ENCODE measurements at places on chromosomes 5 and 9.

DNA sequence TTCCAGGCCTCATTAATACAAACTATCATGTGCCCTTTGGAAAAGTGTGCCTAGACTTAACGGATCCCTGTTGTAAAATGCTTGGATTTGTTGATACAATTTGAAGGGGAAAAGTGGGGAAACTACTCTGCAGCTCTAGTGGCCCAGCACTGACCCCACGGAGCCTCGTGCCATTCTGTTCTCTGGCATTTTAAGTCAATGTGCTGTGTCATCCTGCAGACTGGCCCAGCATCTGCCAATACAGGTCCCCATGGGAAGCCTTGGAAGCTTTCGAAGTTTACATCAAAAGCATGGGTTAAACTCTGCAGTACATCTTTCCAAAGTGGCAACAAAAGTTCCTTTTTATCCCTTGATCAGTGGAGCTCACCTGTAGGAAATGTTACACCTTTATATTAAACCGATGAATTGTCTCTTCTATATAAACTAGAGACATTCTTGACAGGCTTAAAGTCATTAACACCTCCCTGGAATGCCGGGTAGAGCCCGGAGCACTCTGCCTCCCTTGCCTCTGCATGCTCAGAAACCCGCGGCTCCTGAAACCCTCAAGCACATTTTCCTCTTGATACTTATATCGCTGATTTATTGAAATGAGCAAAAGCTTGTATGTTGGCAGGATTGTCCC is 596.0 kb upstream of the ADAMTS16 start:
- H3K36me3 ChIP-seq, result no peaks in the 10 kb centered on the region
- no peak for DNase-seq
- H3K27ac ChIP-seq, result no peak overlapping the region

- H3K36me3 ChIP-seq, result no peaks in the 10 kb centered on the region
- DNase-seq, result no peak
- no peak overlapping the region for H3K27ac ChIP-seq
- no peaks in the 10 kb centered on the region for H3K27me3 ChIP-seq
- H3K4me3 ChIP-seq, result no peak overlapping the region
These were observed 43.3 kb downstream of the RAI14 start for GRCh38 chr5:34699155-34700077.

DNA sequence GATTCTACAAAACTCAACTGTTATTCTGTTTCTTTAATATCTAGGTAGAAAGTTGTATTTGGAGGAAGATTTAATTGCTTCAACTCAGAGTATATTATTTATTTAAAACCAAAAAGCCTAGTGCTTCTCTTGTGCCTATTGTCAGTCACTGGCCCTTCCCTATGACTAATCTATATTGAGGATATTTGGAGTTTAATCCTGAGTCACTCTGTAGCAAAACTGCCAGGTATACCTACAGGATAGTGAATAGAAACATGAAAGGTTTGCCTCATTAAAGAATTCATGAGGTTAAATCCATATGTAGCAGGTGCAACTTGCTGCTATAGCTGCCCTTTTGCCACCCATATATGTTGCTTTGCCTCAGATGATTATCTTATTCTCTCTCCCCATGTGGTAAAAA is 15.1 kb downstream of the PLK2 start:
- H3K36me3 ChIP-seq, result no peaks in the 10 kb centered on the region
- no peaks in the 10 kb centered on the region for H3K4me1 ChIP-seq
- no peak overlapping the region for H3K4me3 ChIP-seq

DNA sequence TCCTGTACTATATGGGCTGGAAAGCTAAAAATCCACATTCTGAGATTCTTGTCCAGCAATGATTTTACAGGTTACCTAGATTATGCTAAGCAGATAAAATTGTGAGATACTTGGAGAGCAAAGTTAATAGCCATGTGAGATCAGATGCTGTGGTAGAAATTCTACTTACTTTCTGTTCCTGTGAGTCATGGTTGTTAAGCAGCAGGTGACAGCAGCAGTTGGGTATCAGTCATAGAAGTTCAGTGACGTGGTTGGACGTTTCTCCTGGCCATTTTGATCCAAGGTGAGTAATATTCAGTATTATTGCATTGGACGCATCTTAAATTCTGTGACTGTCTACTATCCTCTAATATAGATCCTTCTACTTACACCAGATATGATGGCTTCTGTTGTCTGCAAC is 524.5 kb downstream of the TMEM38B start:
- no peak overlapping the region for H3K4me3 ChIP-seq
- H3K4me1 ChIP-seq, result no peaks in the 10 kb centered on the region
- no peaks in the 10 kb centered on the region for H3K36me3 ChIP-seq
- no peaks in the 10 kb centered on the region for H3K27me3 ChIP-seq
- no peak for DNase-seq

- H3K27me3 ChIP-seq, result no peaks in the 10 kb centered on the region
- H3K36me3 ChIP-seq, result no peaks in the 10 kb centered on the region
- DNase-seq, result no peak
These were observed 336.2 kb downstream of the AGTPBP1 start for GRCh38 chr9:85405566-85405950.

DNA sequence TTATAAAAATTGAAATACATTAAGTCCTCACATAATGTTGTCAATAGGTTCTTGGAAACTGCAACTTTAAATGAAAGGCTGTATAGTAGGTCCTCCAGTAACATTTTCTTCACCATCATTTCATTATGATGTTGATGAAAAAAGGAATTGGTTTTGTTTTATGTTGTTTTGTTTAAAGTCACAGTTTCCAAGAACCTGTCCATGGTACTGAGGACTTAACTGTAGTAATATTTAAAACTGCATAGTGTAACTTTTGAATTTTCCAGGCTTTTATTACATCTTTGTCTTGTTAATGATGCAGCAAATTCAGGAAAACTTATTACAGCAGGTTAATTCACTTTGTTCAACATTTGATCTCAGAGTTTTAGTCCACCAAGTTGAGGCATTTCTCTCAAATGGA is 11.6 kb downstream of the SECISBP2 start:
- no peaks in the 10 kb centered on the region for H3K4me1 ChIP-seq
- H3K27ac ChIP-seq, result no peak overlapping the region
- no peak for DNase-seq
- H3K4me3 ChIP-seq, result no peak overlapping the region

GRCh38 chr9:104927912-104928740 is at the start of gene ABCA1:
ABCA1 (minus strand) TSS chr9:104928155; CDS start chr9:104903679, 24,476 bp downstream.
- H3K4me3 ChIP-seq, result peak within 1 kb of the TSS; percentile 86
- H3K36me3 ChIP-seq, result peaks cover 4% of the 10 kb centered on the region
- no peaks in the 10 kb centered on the region for H3K27me3 ChIP-seq
- peak; percentile 97 for DNase-seq

DNA sequence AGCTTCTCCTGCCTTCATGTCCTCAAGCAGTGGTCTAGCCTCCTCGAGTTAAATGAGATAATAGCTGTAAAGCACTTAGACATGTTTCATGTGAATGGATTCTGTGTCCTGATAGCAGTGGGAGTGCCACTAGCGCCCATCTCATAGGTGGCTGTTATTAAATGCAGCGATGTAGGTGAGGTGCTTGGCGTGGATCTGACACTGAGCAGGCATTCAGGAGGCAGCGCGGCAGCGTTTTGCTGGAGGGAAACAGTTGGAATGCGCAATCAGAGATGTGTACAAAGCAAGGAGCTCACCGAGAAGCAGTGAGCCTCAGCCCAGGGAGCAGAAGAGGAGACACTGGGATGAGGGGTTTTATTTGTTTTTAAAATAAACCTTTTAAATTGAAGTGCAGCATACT is 106.6 kb downstream of the RGS3 start:
- H3K36me3 ChIP-seq, result no peaks in the 10 kb centered on the region
- H3K4me3 ChIP-seq, result no peak overlapping the region
- peak; percentile 18 for DNase-seq
- peak overlapping the region; percentile 88 for H3K27ac ChIP-seq

- peaks cover 5% of the 10 kb centered on the region for H3K36me3 ChIP-seq
- DNase-seq, result peak; percentile 24
- peak overlapping the region; percentile 89 for H3K4me3 ChIP-seq
- no peaks in the 10 kb centered on the region for H3K27me3 ChIP-seq
- H3K4me1 ChIP-seq, result no peaks in the 10 kb centered on the region
These were observed 848 bp downstream of the RAD50 start for GRCh38 chr5:132557478-132558172.

DNA sequence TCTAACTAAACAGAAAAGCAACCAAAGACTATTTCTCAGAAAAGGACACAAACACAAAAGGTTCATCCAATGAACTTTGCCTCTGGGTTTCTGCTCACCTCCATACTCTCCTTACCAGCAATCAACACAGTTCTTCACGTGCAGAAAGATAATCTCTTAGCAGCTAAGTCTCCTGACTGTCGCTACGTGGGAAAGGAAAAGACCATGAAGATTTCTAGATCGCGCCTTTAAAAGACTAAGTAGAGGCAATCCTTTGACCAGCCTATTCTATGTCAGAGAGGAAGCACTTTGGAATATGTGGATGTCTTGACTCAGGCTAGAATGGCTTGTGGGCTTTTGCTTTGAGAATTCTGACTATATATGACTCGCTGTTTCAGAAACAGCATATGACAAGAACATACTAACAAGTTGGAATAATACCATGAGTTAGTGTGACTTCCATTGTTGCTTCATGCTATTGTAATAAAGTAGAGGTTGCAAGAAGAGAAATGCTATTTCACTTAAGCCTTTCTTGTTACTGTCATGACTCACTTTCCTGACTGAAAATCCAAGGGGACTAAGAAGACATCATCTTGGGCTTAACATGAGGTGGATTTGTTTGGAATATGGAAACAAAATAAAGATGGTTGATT is 339.5 kb upstream of the RFX3 start:
- peaks cover 3% of the 10 kb centered on the region for H3K4me1 ChIP-seq
- no peak overlapping the region for H3K4me3 ChIP-seq

- H3K27ac ChIP-seq, result no peak overlapping the region
- no peaks in the 10 kb centered on the region for H3K27me3 ChIP-seq
- H3K4me3 ChIP-seq, result no peak overlapping the region
- no peaks in the 10 kb centered on the region for H3K36me3 ChIP-seq
These were observed 149.9 kb downstream of the FAM114A2 start for GRCh38 chr5:153888781-153889180.

DNA sequence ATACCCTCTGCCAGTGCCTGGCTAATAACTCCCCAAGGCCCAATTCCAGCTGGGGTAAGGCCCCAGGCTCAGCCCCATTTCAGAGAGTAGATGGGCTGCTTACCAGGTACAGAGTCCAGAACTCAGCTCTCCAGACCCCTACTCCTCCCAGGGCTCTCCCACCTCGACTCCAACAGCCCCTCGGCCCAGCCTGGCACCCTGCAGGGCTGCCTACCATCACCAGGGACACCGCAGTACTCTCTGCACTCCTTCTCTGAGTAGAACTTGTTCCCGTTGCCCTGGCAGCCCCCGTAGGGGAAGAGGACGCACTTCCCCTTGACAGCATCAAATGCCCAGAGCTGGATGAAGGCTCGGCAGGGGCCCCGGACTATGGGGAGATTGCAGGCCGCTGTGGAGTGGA is 17.4 kb downstream of the AMBP start:
- no peaks in the 10 kb centered on the region for H3K27me3 ChIP-seq
- DNase-seq, result peak; percentile 62
- H3K4me3 ChIP-seq, result no peak overlapping the region
- peaks cover 21% of the 10 kb centered on the region for H3K4me1 ChIP-seq
- H3K27ac ChIP-seq, result no peak overlapping the region
- no peaks in the 10 kb centered on the region for H3K36me3 ChIP-seq

DNA sequence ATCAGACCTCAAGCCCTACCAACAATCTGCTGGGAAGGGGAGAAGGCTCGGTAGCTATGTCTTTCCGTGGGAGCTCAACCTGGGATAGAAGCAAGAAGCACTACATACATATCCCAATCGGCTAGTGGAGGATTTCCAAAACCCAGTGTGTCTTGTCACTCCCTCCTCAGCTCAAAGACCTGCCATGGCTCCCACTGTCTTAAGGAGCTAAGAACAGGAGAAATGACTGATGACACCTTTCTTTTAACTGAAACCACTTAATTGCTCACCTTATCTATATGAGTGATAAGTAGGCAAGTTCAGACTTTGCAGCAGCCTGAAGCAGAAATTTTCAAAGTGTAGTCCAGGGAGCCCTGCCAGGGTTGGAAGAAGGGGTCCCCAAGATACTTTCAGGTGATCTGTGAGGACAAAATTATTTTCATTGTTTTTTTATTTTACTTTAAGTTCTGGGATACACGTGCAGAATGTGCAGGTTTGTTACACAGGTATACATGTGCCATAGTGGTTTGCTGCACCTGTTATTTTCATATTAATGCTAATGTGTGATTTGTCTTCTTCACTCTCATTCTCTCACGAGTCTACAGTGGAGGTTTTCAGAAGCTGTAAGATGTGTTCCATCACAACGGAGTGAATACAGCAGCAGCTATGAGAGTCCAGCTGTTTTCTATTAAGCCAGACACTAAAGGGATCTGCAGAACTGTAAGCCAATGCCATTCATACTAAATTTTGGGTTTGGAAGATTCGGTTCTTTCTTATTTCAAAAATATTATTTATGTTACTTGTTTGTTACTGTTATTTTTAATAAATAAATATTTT is 41.4 kb downstream of the PAX5 start:
- H3K27me3 ChIP-seq, result peaks cover 67% of the 10 kb centered on the region
- no peak for DNase-seq
- no peak overlapping the region for H3K27ac ChIP-seq

DNA sequence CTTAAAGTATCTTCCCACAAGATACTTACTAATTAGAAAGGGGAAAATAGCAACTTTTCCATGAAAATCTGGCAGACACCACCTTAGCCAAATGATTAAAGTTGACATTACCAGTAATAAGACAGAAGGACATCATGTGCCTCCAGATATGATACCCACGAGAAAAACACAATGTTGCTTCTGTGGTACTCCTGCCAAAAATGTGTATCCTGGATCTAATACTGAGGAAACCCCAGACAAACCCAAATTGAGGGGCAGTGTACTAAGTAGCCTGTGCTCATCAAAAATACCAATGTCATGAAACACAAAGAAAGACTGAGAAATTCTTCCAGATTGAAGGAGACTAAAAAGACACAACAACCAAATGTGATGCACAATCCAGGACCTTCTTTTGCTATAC is 85.3 kb downstream of the TTLL11 start:
- H3K36me3 ChIP-seq, result no peaks in the 10 kb centered on the region
- no peak overlapping the region for H3K27ac ChIP-seq
- no peaks in the 10 kb centered on the region for H3K27me3 ChIP-seq
- DNase-seq, result no peak

DNA sequence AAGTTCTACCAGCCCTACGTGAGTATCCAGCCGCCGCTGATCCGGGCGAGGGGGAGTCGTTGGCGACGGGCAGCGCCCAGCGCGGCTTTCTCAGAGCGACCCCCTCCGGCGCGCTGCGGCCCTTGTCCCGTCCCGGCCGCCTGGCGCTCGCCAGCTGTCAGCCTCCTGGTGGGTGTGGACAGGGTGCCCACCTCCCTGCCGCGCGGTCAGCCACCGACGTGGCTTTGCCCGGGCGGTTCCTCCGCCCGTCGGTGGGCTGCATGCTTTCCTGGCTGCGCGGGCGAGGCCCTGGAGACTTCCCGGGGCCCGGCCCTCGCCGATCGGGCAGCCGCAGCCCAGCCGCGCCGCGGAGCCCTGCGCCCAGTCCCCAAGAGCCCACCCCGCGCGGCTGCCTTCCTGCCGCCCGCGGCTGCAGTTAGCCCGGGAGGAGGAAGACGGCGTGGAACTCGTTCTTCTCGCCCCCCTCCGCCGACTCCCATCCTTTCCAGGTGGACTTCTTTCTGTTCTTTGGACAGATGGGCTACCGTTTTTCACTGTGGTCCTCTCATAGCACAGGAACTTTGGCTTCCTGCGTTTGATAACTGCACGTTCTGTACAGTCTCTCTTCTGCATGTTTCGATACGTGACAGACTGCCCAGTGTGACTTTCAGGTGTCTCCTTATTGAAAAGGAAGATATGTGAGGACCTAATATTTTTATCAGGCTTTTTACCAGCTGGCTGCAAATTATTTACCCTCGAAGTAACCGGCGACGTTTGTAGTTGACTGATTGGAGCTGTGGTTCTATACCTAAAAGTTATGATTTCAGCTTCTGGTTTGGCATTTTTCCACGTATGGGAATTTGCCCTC is 577 bp downstream of the AP3S1 start:
- no peaks in the 10 kb centered on the region for H3K4me1 ChIP-seq
- no peaks in the 10 kb centered on the region for H3K27me3 ChIP-seq
- H3K4me3 ChIP-seq, result peak overlapping the region; percentile 80
- DNase-seq, result peak; percentile 35
- peaks cover 3% of the 10 kb centered on the region for H3K36me3 ChIP-seq

All from tibial artery (tissue), 4 donors.